ENCODE measurements at places on chromosomes 6 and 20. TPM values are rescaled to one million over a fixed set of nuclear protein-coding genes. Genes with fewer than 3 reads are reported as not detected.

The SLC22A2 gene
- not detected for polyA plus RNA-seq

The PCMTD2 gene
- 47.3 TPM for polyA plus RNA-seq

The PNLDC1 gene
- polyA plus RNA-seq, result not detected

The CDC5L gene
- polyA plus RNA-seq, result 20.8 TPM

The TFAP2D gene
- not detected for polyA plus RNA-seq

The TDRD6 gene
- polyA plus RNA-seq, result not detected

The FAM209A gene
- 0.84 TPM for polyA plus RNA-seq

The MPIG6B gene
- polyA plus RNA-seq, result not detected

The MAK gene
- polyA plus RNA-seq, result 0.16 TPM

The PACRG gene
- polyA plus RNA-seq, result not detected

The JPH2 gene
- not detected for polyA plus RNA-seq

The SAMD5 gene
- not detected for polyA plus RNA-seq

The MYBL2 gene
- 2.3 TPM for polyA plus RNA-seq

The SAMD3 gene
- polyA plus RNA-seq, result 0.92 TPM

The SLC17A1 gene
- polyA plus RNA-seq, result not detected

The CLIC1 gene
- 725 TPM for polyA plus RNA-seq

The FAXC gene
- polyA plus RNA-seq, result not detected

The TUBB2B gene
- polyA plus RNA-seq, result not detected

The CCDC170 gene
- not detected for polyA plus RNA-seq

The IER3 gene
- polyA plus RNA-seq, result not detected

The ZSCAN12 gene
- polyA plus RNA-seq, result 6.3 TPM

GRCh38 chr6:163226181-163226835 is 188.2 kb upstream of the QKI start:
- DNase-seq, result no peak

GRCh38 chr6:158313989-158314388 is 1.7 kb downstream of the TULP4 start:
- DNase-seq, result peak; percentile 21

GRCh38 chr6:116359835-116360234 is 10.9 kb upstream of the DSE start:
- DNase-seq, result no peak

- DNase-seq, result no peak
These were observed 90.1 kb upstream of the PREP start for GRCh38 chr6:105492706-105493673.

- no peak for DNase-seq
These were observed 160.8 kb downstream of the ZDHHC14 start for GRCh38 chr6:157541618-157542413.

DNA sequence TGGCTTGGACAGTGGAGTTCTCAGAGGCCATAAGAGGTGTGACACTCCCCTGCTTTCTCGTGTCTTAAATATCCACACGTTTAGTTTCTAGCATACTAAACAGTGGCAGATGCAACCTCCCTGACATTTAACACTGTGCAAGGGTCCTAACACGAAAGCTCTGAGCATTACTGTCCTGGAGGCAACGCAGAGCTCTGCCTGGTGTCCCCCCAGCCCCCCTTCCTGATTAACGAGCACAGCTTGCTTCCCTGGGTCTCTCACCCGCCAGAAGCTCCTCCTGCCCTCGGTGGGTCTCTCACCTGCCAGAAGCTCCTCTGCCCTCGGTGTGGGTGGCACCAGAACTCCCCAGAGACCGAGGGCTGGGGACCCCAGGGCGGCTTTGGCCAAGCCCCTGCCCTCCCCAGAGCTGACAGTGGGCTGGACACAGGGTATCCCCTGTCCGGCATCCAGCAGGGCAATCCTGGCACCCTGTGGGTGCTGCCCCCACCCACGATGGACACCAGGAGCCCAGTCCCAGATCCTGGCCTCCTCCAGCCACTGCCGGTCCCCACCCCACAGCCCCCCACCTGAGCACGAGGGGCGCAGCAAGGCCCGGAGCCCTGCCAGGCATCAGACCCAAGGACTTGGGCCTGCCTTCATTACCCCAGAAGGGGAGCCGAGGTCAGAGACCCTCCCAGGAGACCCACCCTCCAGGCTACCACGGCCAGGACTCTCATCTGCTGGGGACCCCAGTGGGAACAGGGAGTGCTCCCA is 12.4 kb upstream of the KCNQ2 start:
- DNase-seq, result no peak

GRCh38 chr6:169831450-169832246 is 80.2 kb downstream of the ERMARD start:
- DNase-seq, result peak; percentile 51

GRCh38 chr6:126261792-126262421 is 78.0 kb upstream of the CENPW start:
- no peak for DNase-seq

- no peak for DNase-seq
These were observed 45.9 kb downstream of the SNX14 start for GRCh38 chr6:85547719-85548118.

DNA sequence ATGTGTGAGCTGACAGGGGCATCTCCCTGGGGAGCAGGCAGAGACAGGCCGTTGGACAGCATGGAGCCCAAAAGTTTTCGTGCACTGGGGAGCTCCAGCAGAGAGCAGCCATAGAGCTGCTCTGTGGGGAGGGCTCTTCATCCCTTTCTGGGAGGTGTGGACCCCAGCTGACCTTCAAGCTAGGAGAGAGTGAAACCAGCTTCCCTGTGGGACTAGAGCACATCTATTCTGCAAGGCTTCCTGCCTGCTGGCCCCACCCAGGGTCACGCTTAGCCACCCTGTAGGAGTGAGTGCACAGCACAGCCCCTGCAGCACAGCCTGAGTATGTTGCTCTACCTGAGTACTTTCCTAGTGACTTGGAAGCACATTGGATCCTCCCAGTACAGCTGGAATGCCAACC is 183.3 kb downstream of the BCKDHB start:
- no peak for DNase-seq

GRCh38 chr6:98695091-98695801 is 139.1 kb upstream of the POU3F2 start:
- DNase-seq, result no peak

DNA sequence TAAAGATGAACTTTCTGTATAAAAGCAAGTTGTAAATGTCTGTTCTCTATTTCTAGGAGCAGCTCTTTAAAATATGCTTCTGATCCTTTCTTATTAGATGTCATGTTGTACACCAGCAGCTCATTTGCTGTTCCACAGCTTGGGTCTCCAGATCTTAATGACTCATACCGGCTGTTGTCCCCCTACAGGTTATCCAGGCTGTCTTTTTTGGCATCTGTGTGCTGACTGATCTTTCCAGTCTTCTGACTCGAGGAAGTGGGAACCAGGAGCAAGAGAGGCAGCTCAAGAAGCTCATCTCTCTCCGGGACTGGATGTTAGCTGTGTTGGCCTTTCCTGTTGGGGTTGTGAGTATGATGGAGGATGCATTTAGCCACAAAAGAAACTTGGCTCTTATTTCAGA is 76.0 kb downstream of the AIG1 start:
- no peak for DNase-seq

DNA sequence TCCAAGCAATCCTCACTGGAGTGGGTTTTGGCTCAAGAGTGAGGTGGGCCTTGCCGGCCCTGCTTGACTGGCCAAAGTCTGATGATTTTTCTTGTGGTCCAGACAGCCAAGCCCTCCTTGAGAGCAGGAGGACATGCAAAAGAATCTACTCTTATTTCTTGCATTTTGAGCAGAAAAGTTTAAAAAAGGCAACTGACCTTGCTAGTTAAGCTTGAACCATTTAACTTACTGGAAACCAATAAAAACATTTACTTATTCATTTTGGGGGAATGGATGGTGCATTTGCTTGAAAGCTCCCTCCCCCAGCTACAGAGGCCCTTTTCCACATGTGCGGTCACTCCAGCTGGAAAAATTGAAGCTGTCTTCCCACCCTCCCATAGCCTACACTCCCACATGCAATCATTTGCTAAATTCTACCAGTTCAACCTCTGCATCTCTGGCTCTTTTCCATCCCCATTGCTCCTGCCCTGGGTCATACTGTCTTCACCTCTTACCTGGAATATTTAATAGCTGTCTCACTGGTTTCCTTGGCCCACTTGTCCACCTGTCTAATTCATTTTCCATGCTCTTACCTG is 527.9 kb downstream of the DHX35 start:
- no peak for DNase-seq

DNA sequence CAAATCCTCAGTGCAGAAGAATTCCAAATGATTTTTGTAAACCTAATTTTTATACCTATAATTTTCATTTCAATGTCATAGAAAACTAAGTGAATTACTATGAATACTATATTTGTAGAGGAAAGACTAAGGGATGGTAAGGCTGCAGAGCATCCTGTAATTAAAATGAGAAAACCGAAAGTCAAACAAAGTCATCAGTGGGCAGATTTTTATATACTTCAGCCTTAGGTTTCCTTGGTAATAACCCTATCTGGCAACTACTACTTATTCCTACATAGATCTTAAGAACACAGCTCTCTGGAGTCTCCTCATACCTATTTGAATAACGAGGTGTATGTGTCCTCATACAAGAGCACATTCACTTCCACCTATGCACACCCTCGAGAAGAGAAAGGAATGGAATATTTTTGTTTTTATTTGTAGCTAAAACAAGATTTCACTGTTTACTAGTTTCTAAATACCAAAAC is 117.9 kb upstream of the SGK1 start:
- DNase-seq, result no peak

- DNase-seq, result no peak
These were observed 6.3 kb upstream of the FOXA2 start for GRCh38 chr20:22590662-22591061.

- no peak for DNase-seq
These were observed 502.0 kb downstream of the PREX1 start for GRCh38 chr20:48325656-48326433.

GRCh38 chr20:12870588-12870987 is 138.2 kb upstream of the SPTLC3 start:
- DNase-seq, result no peak

GRCh38 chr6:139248911-139249310 is 42.9 kb downstream of the TXLNB start:
- DNase-seq, result no peak

GRCh38 chr20:57262301-57262700 is 4.1 kb downstream of the BMP7 start:
- DNase-seq, result no peak

DNA sequence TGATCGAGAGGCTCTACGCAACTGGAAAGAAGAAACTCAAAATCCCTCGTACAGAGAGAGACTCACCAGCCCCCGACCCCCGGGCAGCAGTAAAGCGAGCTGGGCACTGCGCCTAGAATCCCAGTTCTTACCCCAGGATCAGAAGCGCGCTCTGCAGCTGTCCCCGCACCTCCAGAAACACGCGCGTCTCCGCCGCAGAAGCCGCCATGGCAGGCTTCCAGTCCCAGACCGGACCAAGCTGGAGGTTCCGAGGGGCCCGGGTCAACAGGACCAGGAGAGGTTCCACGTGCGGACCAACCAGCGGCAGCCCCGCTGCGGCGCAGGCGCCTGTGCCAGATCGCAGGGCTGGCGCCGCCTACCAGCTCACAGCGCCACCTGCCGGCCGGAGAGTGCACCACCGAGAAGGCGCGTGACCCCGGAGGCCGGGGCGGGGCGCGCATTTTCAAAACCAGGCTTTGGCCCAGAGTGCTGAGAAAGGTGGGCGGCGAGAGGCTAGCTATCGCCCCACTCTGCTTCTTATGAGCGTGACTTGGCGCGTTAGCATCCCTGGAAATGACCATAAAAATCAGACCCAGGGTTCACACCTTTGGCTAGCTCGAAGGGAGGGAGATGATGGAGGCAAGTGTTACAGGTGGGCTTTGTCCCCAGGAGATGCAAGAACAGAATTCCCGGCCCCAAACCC is at the start of gene UBE3D:
Gene UBE3D, minus strand, starts transcription at position 331 of the 682 bp plus-strand sequence. Its CDS starts 123 bp downstream, at position 208.
- DNase-seq, result peak; percentile 91

DNA sequence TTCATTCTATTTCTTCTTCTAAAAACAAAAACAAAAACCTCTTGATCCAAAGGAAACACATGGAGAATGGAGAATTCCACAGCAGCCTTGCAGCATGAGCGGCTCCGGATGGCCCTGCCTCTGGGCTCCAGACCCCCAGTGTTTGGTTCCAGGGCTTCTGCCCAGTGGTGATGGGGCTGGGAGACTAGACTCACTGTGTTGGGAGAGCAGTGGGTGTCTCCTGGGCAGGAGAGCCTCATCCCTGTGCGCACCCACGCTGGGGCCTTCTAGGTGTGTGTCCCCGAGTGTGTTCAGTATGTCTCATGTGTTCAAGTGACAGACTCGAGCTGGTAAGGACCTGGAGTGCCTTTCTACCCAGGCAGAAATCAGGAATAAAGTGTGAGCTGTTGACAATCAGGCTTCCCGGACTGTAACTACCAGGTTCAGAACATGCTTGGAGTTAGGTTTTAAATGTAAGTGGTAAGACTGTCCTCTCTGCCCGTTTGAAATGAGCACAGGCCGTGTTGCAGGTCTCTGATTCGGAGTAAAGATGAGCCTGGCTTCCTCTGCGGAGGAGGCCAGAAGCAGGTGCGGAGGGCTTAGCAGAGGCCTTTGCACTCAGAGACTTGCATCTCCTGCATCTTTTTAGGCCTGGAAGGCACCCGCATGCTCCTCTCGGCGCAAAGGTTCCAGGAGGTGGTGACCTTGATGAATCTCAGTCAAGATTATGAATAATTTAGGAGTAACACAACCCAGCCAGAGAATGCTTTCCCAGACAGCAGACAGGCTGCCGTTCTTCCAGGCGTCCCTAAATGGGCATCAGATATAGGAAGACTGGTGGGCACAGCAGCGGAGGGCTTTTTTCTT is 253.6 kb downstream of the CDH26 start:
- no peak for DNase-seq

DNA sequence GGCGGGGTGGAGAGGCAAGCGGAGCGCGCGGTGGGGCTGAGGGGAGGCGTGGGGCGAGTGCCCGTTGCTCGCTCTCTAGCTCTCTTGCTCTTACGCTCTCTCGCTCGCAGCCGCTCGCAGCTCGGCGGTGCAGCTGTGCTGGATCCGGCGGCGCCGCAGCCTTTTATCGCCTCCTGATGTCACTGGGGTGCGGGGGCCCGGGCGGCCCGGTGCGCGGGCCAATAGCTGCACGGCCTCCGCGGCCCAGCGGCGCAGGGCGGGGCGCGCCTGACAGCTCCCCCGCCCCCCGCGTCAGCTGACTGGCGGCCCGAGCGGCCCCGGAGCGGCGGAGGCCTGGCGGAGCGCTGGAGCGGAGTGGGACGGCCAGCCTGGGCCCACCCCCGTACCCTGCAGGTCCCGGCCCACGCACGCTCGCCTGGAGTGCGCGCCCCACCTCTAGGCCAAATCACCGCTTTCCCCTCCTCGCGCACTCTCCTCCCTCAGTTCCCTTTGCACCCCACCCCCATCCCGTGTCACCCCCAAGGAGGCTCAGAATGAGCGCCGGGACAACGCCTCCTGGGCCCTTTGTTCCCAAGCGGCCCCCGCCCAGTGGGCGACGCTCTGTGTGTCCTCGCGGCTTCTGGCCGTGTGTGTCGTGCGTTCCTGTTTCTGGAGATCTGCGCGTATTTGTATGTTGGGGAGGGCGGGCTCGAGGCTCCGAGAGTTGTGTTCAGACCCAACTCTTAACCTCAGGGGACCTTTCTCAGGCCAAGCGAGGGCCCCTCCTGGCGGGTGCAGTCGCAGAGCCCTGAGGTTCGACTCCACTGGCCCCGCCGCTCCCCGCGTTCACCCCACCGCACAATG is at the start of gene MAFB:
Gene MAFB, minus strand, starts transcription at position 137 of the 843 bp plus-strand sequence. CDS start 386 bp downstream, outside the sequence.
- no peak for DNase-seq

DNA sequence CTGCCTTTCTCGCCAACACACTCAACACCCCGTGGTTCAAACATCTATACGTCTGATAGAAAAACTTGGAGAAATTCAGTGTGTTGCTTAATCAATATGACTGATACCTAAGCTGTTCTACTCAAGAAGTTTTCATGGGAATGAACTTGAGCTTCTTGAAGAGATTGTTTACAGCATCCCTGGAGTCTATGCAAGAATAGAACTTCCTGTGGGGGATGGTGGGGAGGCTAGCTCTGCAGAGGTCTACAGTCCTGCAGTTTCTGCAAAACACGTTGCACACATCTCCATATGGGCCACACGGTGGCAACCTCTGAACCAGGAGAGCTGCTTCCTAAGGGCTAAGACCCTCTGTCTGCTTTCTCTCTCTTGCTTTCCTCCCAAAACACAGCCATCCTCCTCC is 32.7 kb upstream of the FANCE start:
- no peak for DNase-seq
